Activated CD8-positive, alpha-beta memory T cell treated with anti-CD3 and anti-CD28 coated beads, Interleukin-2, amount 50 U/mL, for 4 hours (primary cell): ENCODE measurements at places on chromosomes 4 and X.

DNA sequence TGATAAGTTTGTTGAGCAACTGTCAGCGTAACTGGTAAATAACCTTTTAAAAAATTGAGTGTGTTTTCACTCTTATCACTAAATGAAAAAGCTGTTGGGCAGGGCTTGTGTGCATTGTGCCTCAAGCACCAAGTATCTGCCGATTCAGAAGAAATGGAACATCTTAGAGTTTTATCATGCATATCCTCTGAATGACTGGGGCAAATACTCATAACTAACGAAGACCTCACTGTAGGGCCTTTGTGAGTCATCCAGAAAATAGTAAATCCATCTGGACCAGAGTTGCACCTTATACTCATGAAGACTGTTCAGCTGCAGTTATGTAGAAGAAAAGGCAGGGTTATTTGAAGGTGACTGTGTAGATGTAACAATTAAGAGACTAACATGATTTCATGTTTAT is 222.1 kb downstream of the CAMK2D start:
- DNase-seq, result no peak

GRCh38 chr4:80812145-80812544 is 218.4 kb upstream of the BMP3 start:
- DNase-seq, result no peak

GRCh38 chr4:73895201-73896175 is 26.3 kb downstream of the CXCL1 start:
- DNase-seq, result no peak

DNA sequence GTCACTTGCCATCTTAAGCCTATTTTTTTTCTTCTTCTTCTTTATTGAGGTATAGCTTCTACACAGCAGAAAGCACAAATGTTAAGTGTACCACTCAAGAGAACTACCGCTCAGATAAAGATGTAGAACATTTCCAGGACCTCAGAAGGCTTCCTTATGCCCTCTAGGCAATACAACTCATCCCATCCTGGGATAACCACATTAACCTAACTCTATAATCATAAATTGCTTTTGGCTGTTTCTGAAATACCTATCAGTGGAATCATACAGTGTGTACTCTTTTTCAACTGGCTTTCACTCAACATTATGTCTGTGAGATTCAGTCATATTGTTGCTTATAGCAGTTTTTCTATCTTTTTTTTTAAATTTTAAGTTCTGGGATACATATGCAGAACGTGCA is 51.7 kb downstream of the ARFIP1 start:
- DNase-seq, result no peak

DNA sequence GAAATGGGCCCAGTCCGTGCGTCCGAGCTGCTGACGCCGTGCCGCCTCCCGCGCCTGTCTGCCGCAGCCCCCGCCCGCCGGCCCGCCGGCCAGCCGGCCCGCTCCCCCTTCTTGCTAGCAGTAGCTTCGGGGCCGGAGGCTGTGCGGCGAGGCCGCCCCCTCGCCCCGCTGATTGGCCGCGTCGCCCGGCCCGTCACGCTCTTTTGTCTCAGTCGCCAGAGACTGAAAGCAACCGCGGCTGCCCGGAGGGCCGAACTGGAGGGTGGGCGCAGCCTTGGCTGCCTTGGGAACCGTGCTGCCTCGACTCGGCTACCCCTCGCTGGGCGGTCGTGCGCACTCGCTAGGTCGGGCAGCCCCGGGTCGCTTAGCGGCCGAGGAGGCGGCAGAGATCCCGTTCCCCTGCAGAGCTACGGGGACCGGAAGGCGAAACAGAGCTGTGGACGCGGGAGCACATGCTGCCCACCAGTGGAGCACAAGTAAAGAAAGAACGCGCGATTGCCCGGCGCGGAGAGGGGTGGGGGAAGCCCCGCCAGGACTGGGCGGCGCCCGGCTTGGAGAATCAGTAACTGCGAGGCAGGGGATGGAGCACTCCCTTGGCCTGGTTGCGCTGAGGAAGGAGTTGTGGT is at the start of gene ZCCHC18:
Gene ZCCHC18 (plus strand): TSS at position 198 of the 626 bp plus-strand sequence. CDS start 1,589 bp downstream, outside the sequence.
- peak; percentile 28 for DNase-seq
